ENCODE measurements at places on chromosomes 1 and 21.

GRCh38 chr1:25098717-25099116 is 133.6 kb downstream of the SYF2 start:
- no peak for DNase-seq

GRCh38 chr1:69611316-69611715 is 43.6 kb downstream of the LRRC7 start:
- no peak for DNase-seq

DNA sequence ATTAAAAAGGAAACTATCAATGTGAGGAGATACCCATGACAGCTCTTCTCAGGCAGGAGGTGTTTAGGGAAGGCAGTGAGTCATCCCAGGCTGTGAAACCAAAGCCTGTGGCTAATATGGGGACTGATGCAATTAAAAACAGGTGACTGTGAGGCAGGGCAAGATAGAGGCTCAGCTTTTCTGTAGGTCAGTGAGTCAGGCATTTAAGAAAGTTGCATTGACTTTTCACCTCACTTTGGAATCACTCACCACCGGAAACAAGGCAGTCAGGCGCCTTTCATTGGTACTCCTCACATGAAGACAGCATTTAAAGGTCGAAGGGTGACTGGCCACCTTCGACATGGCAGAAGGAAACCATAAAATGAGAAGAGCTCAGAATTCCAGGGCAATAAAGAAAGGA is 54.5 kb downstream of the PAPPA2 start:
- DNase-seq, result no peak

DNA sequence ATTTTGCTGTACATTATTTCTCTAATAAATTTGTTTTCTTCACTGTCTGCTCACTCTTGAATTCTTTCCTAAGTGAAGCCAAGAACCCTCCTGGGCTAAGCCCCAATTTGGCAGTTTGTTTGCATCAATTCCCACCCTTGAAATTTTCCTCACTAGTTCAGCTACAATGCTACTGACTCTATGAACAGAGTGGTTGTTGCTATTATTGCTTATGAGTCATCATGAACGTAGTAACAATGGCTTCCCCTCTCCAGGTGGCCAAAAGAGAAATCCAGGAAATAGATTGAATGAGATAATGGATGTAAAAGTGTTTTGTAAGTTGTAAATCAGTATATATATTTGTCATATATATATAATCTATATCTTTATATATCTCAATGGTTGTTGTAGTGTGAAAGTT is 193.0 kb downstream of the URB2 start:
- no peak for DNase-seq

- no peak for DNase-seq
Observed at GRCh38 chr1:205950826-205951549, 7.7 kb upstream of the SLC26A9 start.

DNA sequence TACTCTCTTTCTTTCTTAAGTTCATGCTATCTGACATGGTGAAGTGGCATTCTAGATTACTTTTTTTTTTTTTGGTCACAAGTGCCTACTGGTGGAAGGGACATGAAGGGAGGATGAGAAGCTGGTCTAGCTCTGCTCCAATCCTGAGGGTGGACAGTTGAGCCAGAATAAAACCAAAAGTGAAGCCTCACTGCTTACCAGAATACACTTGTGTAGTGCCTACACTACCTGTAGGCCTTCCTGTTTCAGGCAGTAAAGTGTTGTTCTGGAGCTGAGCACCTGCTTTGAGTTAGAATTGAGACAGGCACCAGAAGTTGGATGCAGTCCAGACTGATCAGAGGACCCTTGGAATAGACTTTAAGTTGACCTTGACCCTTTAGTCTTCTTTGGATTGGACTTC is 40.4 kb upstream of the APOBEC4 start:
- no peak for DNase-seq

GRCh38 chr1:12159816-12160215 is 7.0 kb upstream of the TNFRSF1B start:
- no peak for DNase-seq

GRCh38 chr1:150661156-150661555 is 31.7 kb upstream of the ENSA start:
- DNase-seq, result no peak

Data from stimulated activated CD8-positive, alpha-beta memory T cell treated with anti-CD3 and anti-CD28 coated beads, Interleukin-4, amount 100 ng/mL, for 4 hours (primary cell).